ENCODE measurements at places on chromosomes 3 and 15.

DNA sequence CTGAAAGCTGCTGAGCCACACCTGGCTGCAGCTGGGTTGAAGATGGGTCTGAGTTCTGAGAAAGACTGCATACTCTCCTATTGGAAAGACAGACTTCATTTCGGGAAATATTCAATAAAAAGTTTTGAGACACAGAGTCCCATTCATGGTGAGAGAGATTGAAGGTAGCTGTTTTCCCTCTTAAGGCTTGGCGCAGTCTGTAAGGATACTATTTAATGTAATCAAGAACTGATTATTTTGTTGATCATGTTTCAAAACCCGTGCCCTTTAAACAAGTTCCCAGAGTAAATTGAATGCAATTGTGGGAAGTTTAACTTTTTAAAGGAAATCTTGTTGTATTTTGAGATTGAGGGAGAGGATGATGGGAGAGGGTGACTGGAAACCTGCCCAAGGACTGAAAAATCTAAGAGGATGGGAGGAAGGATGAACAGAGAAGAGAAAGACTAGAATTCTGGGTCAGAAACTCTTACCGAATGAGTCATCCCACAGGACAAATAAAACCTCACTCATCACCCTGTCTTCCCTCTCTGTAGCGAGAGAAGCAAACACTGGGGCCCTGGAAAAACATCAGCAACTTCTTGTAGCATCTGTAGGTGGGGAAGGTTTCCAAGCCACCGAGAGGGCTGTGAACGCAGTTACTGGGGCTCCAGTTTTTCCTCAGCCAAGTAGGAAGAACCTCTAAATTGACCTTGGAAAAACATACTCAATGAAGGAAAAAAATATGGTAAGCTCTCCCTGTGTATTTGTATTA lies 193.2 kb upstream of the TPRG1 start:
- DNase-seq = no peak

- no peak for DNase-seq
Measured at GRCh38 chr3:171956705-171957104, 82.7 kb upstream of the FNDC3B start.

DNA sequence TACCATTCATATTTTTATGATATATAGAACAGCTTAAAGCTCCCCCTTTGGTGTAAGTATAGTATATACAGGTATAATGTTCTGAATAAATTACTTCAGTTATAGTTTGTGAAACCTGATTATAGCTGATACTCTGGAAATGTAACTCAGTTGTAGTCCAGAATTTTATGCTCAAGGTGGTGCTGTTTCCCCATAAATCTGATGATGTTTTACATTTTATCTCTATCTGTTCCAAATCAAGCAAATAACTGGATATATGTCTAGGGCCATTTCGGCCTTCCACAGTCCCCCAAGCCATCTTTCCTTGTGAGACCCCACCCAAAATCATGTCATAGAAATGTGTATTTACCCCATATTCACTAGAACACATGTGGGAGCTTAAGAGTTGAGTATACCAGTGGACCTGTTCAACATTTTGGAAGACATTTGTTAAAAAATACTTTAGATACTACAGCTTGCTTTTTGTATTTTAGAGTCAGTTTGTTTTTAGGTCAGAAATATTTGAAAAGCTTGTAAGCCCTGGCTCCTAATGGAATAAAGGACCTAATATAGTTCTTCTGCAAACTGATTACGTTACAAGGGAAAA lies 107.1 kb downstream of the ATG7 start:
- no peak for DNase-seq

- peak; percentile 2 for DNase-seq
Measured at GRCh38 chr3:175495331-175495730, 636.2 kb downstream of the NAALADL2 start.

- DNase-seq = no peak
Measured at GRCh38 chr3:159624616-159625015, 364.0 kb upstream of the IL12A start.

GRCh38 chr15:86620157-86620556 lies 540.5 kb downstream of the AGBL1 start:
- no peak for DNase-seq

DNA sequence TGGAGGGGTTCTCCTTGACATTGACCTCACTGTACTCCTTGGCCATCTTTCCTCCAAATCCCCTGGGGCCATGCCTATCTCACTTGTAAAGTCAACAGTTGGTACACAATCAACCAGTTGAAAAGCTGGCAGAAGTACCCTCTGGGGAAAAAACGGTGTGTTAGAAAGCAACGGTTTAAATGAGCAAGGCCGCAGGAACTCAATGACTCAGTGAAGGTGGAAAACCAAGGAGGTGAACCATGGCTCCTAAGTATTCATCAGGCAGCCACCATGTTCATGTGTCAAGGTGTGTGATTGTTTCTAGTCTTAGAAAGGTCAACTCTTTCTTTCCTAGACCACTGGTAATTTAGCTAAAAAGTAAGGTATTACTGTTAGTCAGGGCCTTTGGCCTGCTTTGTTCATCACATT lies 130.9 kb upstream of the SATB1 start:
- DNase-seq = peak; percentile 65

GRCh38 chr3:178059836-178060235 lies 476.4 kb upstream of the KCNMB2 start:
- DNase-seq = no peak

DNA sequence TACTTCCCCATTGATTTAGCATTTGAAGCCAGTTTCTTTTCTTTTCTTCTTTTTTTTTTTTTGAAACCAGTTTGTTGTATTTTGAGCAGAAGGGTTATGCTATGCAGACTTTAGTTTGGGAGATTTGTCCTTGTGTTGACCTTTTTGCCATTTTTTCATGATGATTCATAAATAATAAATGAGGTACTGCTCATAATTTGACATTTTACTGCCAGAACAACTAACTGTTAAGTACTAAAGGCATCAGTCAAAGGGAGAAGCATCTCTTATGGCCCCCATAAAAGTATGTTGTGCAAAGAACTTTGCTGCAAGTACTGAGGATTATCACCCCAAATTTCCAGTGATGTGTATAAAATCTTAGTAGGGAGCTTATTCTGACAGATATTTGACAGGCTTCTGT lies 1.7 kb upstream of the GPR87 start:
- no peak for DNase-seq

DNA sequence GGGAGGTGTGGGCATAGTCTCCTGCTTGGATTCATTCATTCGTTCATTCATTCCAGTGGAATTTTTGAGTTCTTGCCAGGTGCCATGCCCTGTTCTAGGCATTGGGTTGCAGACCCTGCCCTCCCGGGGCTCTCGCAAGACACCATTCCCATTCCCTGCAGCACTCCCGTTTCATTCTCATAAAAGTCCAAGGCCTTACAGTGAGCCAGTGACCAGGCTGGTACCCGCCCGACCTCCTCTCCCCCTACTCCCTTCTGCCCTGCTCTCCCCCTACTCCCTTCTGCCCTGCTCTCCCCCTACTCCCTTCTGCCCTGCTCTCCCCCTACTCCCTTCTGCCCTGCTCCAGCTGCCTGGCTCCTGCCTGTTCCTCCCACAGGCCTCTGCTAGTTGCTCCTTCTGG lies 41.9 kb downstream of the AMOTL2 start:
- DNase-seq = no peak

GRCh38 chr3:195717416-195717815 lies 3.4 kb upstream of the MUC20 start:
- no peak for DNase-seq

DNA sequence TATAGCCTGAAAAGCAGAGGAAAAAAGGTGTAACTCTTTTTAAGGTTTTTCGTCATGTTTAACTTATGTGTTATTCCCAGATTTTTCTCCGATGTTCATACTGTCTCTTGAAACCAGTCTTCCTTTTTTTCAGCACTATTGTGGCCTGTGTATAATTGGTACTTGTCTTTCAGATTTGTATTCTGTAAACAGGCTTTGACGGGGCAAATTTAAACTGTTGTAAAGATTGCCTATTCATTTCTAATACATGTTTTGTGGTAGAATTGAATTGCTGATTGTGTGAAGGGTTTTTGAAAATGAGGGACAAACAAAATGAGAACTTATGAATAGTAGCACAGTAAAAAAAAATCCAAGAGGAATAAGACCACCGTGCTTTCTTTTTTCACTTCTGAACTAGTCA lies 33.6 kb downstream of the AKAP13 start:
- no peak for DNase-seq

GRCh38 chr3:111852540-111852939 lies 6.5 kb upstream of the PHLDB2 start:
- no peak for DNase-seq

GRCh38 chr15:100526027-100526481 lies 2.7 kb downstream of the CERS3 start:
- no peak for DNase-seq

DNA sequence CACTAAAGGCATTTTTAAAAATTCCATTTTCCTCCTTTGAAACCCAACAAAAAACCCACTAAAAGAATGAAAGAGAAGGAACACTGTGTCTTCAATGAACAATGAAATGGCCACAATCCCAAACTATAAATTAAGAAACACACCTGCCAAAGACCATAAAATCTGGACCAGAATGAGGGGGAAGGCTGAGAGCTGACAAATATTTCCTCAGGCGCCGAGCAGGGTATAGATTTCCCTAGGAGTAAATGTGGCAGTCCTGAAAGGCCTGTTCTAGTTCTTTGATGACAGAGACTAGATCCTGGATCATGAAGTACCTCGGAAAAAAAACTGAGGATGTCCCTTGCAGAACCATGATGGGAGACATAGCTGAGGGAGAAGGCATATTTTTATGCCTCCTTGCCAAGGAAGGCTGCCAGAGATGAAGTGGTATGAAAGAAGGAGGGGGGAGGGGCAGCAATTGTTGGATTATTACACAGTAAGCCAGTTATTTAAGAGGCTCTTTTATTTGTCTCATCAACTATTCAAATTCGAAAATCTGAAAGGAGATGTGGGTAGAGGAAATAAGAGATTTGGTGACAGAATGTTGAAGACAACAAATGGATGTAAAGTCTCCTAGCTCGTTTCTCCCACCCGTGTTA lies 275.3 kb upstream of the GOLGA6L4 start:
- no peak for DNase-seq

GRCh38 chr3:151387842-151388241 lies 3.3 kb upstream of the P2RY12 start:
- DNase-seq = no peak

DNA sequence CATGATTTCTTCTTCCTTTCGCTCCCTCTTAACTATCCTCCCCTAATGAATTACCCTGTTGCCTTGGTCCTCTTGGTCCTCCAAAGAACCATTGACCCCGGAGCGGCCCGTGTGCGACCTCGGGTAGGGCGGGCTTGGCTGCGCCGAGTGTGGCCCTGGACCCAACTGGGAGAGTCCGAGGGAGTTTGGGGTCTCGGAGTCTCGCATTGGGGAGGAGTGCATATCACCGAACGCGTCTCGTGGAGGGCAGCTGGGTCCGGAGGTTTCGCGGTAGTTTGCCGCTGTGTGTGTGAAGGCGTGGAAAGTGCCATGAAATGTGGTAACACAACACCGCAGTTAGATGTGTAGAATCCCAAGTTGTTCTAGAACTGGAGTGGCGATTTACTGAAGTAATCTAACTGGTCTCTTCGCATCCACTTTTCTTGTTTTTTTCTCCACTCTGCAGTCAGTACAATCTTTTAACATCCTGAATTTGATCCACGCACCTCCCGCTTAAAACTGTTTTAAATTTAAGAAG lies 363 bp downstream of the GTF2E1 start:
- peak; percentile 40 for DNase-seq

- no peak for DNase-seq
Measured at GRCh38 chr3:156460206-156460611, 94.7 kb downstream of the SSR3 start.

GRCh38 chr15:91710080-91710698 lies 143.3 kb upstream of the SLCO3A1 start:
- DNase-seq = peak; percentile 4

GRCh38 chr3:159724627-159725026 lies 264.0 kb upstream of the IL12A start:
- DNase-seq = no peak

DNA sequence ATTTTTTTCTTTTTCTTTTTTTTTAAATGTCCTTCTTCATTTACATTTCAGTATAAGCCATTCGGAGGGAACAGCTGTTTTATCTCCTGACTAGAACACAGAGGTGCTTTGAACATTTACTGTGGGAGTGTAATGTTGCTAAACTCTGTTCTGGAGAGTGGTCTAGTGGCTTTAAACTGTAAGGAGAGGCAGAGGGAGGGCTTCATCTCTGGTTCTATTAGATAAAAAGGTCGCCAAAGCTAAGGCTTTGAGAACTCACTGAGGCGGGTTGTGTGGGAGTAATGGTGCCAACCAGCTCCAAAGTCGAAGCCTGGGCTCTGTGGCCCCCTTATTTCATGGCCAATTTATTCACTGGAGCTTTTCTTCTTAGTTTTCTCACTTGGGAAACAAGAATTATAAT lies 133.2 kb downstream of the ANXA2 start:
- DNase-seq = no peak

DNA sequence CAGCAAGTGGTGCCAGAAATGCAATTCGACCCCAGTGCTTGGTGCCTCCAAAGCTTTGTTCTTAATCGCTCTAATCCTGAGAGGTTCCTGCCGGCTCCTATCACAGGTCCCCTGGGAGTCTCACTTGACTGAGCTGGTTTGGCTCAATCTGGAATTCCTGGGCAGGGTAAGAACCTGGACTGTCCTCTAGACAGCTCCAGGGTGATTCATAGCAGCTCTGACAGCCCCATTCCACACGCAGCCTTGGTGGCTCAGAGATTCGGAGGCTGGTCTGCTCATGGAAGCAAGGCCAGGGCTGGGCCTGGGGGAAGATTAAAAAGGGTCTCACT lies 37.9 kb downstream of the MYO5C start:
- DNase-seq = no peak

DNA sequence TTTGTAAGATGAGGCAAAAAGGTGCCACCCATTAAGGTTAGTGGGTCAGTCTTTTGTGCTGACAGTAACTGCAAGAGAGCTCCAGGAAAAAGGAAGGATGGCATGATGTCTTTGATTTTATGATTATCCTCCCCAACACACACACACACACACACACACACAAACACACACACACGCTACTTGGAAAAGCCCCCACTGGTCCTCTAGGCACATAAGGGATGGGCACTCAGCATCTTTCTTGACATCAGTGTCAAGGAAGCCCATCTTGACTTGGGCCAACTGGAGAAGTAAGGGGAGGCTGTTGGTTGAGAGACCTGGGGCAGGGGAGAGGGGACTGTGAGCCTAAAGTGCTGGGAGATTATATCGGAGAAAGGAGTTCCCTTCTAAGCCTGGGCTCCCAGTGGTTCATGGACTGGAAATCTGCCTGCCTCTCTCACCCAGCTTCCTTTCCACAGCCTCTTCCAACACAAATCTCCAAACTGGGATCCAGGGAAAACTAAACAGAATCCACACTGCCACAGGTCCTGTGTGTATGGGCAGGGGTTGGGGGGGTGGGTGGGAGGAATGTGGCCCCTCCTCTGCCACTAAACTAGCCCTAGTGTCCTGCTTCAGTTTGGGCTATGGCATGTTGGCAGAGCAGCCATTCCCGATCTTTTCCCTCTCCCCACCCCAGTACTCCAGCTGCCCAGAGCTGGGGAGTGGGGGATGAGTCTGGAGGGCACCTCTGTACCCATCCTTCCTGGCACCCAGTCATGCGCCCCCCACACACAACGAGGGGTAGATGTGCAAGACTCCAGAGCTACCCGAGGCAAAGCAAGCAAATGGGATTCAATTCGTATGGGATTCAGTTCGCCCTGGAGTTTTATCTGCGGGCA lies 1.6 kb downstream of the AMOTL2 start:
- no peak for DNase-seq

- DNase-seq = no peak
Measured at GRCh38 chr3:67198374-67198773, 200.3 kb downstream of the KBTBD8 start.

GRCh38 chr3:195238081-195238571 lies 32.8 kb downstream of the XXYLT1 start:
- no peak for DNase-seq

- DNase-seq = peak; percentile 78
Measured at GRCh38 chr3:188954590-188955208, 217.1 kb upstream of the TPRG1 start.
